ENCODE measurements at places on chromosomes 6 and 20. TPM values are rescaled to one million over a fixed set of nuclear protein-coding genes. Genes with fewer than 3 reads are reported as not detected.

DNA sequence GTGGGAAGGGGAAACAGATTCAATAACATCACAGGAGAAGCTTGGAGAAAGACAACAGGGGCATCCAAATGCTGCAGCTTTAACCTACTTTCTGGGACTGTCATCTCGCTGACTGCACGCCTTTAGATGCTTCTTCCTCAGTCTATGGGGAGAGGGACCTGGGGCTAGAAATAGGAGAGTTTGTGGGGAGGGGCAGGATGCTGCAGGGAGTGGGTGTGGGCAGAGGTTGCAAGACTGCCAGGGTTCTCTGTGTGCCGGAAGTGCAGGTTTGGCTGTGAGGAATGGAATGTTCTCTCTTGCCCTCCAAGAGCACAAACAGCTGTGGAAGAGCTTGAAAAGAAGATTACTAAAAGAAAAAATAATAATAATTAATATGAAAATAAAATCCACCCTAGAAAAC, 93.2 kb downstream of the FOXO3 start:
- no peak for DNase-seq

DNA sequence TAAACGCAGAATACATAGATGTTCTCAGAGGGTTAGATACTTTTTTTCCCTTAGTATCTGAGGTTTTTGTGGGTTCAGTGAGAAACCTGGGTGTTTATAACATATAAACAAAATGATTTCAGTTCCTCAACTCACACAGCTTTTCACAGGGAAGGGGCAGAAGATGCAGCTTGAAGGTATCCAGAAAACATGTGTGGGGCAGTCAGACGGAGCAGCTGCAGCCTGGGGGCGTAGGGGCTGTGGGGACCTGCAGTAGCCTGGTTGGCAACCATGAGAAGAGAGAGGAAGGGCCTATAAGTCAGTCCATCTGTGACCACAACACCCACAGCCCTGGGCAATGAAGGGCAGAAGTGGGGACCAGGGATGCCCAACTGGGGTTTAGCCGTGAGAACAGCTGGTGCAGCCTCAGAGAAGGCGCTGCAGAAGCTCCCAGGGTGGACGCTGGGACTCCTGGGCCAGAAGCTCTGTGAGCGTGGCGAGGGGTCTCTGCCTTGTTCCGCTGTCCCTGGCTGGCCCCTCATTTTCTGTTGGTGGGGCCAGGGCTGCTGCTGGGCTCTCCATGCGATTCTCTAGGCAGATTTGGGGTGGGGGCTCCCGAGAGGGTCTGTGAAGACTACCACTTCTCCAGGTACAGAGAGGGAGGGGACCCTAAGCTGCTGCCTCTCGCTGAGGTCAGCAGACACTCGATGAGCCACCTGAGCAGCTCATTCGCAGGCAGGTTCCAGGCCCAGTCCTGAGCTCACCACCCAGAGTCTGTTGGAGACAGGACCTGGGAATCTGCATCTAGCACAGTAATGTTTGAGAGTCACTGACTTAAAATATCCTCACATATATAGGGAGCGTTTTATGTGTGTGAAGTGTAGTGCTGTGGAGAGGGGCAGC, 181.2 kb downstream of the ZDHHC14 start:
- no peak for DNase-seq

DNA sequence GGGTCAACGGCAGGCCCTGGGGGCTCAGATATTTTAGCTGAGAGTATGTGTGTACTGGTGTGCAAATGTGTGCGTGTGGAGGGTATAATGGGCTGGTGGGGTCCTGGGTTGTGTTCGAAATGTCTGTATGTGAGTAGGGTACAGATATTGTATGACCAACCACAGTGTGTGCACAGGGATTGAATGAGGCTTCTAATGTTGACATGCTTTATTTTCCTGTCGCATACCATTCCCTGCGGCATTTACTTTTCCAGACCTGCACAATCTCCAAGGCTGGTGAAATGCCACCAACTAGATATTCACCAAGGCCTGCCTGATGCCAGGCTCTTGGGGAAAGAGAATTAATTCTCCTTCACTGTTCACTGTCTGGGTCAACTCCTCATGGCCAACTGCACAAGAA, 441.4 kb upstream of the SULF2 start:
- DNase-seq: no peak

DNA sequence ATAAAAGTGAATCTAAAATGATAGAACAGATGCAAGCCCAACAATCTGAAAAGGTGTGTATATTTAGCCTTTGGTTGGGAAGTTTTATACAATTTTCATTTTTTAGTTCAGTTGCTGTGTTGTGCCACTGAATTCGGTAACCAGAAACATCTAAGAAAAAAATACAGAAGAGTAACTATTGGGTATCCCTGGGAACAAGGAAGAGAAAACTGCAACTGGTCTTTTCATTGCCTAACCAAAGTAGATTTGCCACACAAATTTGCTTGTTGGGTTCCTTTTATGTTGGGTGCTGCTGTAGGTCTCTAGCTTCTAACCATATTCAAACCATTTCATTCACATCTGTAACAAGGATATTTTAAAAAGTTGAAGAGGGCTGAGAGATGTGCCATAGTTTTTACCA, 2.8 kb upstream of the TMEM30A start:
- no peak for DNase-seq

DNA sequence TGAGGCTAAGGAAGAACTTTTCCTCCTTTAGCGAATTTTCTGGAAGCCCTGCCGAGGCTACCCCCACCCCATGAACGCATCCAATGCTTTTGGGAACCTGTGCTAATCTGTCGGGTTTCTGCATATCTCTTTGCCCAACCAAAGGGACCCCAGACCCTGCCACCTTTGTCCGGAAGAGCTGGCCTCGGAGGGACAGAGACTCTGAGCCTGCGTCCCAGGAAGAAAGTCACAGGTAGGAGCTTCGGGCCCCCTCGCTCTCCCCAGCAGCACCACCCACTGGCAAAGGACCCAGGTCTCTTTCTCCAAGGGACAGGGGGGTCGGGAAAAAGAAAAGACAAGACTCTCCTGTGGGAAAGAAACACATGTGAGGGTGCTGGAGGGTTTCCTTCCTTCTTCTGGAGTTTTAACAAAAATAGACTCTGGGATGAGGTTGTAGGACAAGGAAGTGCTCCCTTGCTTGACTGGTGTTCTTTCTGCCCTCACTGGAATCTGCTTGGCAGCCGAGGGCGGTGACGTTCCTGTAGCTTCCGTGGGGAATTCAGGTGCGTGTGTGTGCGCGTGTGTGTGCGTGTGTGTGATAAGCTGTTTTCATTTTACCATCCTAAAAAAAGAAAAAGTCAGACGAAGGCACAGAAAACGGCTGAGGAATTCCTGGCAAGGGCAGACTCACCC, 16.3 kb upstream of the FOXC1 start:
- DNase-seq: no peak

- DNase-seq: no peak
Observed at GRCh38 chr6:106275692-106276091, 49.9 kb downstream of the ATG5 start.

- DNase-seq: no peak
Observed at GRCh38 chr6:20706939-20707485, 172.8 kb downstream of the CDKAL1 start.

DNA sequence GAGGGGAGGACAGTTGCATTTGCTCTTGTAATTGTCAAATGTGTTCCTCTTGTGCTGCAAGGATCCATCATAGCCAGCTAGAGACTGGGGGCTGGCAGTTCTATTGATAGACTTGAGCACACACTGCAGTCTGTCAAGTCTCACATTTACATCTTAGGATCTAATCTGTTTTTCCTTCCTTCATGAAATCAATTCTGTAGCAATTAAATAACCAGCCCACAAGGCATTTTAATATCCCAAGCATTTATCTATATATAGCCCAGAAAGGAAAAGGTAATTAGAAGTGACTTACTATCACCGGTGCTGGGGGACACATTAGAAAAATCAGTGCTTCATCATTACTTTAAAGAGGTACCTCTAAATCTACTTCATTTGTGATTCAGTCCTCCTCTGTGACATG, 143.0 kb upstream of the STXBP5 start:
- DNase-seq: no peak

PRSS35 gene
- 1.6 TPM for total RNA-seq

CLPSL2 gene
- total RNA-seq: 10.8 TPM

DNA sequence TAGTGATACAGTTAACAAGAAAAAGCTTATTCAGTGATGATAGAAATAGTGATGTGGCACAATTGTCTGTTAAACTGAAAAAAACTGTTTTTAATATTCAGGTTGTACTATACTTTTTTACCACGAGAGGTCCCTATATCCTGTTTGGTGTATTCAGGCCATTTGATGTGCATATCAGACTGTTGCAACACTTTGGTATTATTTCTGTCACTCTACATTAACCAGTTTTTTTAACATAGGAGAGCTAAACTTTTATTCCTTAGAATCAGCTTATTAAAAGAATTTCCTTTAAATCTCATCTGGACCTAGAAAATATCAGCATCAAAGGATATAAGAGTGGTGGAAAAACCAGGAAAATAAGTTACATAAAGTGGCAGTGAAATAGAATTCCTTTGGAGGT, 36.8 kb downstream of the TSPYL4 start:
- no peak for DNase-seq

GRCh38 chr6:111861431-111861885, 11.8 kb downstream of the FYN start:
- no peak for DNase-seq

- DNase-seq: no peak
Observed at GRCh38 chr6:143937668-143937970, 70.4 kb downstream of the PLAGL1 start.

- no peak for DNase-seq
Observed at GRCh38 chr20:3436864-3437574, 29.6 kb upstream of the DNAAF9 start.

DNA sequence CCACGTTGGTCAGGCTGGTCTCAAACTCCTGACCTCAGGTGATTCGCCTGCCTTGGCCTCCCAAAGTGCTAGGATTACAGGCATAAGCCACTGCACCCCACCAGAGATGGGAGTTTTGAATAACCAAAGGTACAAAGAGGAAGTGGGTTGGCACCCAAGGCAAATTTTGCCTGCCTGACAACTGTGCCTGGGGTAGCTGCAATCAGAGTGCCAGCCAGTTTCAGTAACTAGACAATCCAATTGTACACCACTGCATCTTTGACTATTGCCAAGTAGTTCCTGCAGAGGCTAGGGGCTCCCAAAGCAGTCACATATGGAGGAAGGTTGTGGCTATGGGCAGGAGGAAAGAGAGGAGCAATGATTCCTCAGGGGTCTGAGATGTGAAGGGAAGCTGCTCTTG, 16.6 kb downstream of the ZC3H12D start:
- DNase-seq: no peak

C20orf202 gene
- total RNA-seq: 0.26 TPM

DNA sequence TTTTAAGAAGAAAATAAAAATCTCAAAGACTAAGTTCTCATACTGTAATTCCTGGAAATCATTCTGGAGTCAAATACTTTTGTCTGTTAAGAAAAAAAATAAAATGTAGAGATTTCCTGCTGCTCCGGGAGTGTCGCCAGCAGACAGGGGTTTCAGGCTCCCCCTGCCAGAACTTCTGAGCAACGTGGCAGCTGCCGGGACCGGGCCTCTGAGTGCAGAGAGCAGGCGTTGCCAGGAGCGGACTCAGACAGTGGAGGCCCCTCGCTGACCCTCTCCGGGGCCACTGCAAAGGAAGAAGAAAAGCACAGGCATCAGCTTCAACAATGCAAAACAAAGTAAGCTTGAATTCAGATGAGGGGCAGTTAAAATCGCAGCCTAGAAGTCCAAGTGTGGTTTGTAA, 95.5 kb downstream of the THBS2 start:
- peak; percentile 64 for DNase-seq

DNA sequence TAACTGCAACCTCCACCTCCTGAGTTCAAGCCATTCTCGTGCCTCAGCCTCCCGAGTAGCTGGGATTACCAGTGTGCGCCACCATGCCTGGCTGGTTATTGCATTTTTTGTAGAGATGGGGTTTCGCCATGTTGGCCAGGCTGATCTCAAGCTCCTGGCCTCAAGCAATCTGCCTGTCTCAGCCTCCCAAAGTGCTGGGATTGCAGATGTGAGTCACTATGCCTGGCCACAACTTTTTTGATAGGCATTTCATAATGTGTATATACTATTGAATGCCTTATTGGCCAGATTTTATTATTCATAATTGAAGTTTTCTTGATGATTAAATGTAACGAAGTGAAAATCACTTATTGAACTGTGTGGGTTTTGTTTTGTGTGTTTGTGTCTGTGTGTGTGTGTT, 27.9 kb downstream of the FIG4 start:
- DNase-seq: no peak

ZNF334 gene
- total RNA-seq: 9.1 TPM

CCN6 gene
- not detected for total RNA-seq

- no peak for DNase-seq
Observed at GRCh38 chr6:106383573-106383972, 23.1 kb downstream of the CRYBG1 start.

DNA sequence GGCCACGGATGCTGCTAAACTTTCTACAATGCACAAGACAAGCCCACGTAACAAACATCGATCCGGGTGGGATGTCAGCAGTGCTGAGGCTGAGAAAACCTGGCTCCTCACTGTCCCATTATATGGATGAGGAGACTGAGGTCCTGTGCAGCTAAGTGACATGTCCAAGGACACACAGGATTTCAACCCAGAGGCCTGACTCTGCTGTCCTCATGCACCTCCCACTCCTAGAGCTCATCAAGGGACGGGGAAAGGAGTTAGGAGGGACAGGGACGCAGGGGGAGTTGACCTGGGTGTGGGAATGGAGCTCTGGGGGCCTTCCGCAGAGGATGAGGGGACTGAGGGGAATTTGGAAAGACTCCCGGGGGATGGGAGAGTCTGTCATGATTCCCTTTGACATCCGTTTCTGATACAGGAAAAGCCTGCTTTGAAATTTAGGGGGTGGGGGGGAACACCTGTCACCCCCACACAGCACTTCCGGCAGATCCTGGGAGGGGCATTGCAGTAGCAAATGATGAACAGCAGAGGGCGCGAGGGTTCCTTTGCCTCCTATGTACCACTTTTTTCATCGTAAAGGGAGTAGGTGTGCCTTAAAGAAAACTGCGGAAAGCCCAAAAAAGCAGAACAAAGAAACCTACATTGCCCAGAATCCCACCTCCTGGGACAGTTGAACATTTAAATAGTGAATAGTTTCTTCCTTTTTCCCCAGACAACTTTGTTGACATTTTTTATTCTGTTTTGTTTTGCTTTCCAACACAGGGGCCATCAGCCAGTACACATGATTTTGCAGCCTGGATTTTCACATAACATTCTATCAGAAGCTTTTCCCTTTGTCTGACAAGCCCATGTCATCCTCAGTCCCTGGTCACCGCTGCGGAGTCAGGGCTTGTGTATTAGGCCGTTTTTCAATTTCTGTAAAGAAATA, 48.6 kb downstream of the SLC2A10 start:
- DNase-seq: peak; percentile 88

- DNase-seq: peak; percentile 45
Observed at GRCh38 chr6:27795697-27796494, 116.3 kb downstream of the OR2B2 start.

GRCh38 chr6:8969747-8970146, 534.4 kb upstream of the SLC35B3 start:
- no peak for DNase-seq

PDYN gene
- total RNA-seq: 0.15 TPM

DNA sequence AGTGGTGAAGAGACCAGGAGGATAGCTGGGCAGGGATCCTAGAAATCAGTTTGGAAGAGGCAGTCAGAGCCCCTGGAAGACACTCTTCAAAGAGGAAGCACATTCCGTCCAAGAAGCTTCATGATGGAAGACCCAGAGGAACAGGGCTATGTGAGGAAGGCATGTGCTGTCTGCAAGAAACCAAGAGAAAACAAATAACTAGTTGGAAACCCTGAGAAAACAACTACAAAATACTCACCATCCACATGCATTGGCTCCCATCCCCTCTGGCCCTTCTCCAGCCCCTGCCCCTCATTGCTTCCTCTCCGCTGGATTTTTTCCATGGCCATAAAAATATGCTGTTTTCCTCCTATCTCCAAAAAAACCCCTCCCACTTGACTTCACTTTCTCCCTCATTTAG, 40.9 kb upstream of the SMOC2 start:
- DNase-seq: no peak

NKAIN4 gene
- total RNA-seq: 3.0 TPM
